ENCODE measurements at places on chromosomes 3 and 15.

- DNase-seq = no peak
Measured at GRCh38 chr3:58332575-58333188, at the start of gene PXK. TSS of gene PXK (plus strand) at chr3:58332892. CDS start at chr3:58332989, 97 bp downstream.

DNA sequence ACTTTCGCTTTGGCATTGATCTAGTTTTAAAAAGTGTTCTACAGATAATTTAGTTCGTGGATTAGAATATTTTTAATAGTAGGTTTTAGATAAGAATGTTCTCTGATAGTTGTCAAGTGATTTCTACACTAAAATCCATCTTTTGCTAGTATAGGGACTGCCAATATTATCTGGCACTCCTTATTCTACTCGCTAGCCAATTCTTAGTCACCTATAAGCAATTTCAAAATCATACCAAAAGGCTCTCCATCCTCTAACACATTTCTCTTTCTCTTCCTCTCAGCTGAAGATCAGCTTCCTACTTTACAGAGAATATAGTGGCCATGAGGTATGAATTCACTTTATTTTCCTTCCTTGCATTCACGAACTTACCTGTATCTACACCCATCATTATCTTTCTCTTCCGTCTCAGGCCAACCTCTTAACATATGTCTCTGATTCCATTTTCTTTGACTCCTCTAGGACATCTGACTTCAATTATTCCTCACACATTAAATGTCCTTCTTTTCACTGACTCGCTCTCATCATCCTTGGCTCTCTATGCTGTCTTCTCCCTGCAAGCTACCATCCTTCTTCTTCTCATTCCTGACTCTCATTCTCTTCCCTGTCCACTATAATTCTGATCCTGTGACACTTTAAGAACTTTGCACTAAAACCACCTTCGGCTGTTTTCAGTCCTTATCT lies 35.5 kb downstream of the C3orf80 start:
- DNase-seq = no peak

GRCh38 chr15:98501192-98501591 lies 147.1 kb upstream of the IGF1R start:
- no peak for DNase-seq

GRCh38 chr15:71131601-71132362 lies 16.5 kb downstream of the THSD4 start:
- DNase-seq = no peak

DNA sequence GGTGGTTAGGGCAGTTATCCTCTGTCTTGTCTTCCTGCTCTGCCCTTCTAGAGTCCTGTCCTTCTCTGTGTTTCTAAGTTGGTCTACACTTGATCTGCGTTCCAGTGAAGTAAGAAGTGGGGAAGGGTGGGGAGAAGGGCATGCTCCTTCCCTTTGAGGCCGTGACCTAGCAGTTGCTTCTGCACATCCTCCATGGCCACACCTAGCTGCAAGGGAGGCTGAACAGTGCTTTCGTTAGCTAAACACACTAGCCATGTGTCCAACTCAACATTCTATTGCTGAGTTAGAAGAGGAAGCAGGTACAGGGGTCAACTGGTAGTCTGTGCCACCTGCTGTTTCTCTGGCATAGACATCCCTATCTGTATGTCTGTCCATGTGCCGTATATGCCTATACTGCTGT lies 94.5 kb downstream of the LARS2 start:
- DNase-seq = no peak

DNA sequence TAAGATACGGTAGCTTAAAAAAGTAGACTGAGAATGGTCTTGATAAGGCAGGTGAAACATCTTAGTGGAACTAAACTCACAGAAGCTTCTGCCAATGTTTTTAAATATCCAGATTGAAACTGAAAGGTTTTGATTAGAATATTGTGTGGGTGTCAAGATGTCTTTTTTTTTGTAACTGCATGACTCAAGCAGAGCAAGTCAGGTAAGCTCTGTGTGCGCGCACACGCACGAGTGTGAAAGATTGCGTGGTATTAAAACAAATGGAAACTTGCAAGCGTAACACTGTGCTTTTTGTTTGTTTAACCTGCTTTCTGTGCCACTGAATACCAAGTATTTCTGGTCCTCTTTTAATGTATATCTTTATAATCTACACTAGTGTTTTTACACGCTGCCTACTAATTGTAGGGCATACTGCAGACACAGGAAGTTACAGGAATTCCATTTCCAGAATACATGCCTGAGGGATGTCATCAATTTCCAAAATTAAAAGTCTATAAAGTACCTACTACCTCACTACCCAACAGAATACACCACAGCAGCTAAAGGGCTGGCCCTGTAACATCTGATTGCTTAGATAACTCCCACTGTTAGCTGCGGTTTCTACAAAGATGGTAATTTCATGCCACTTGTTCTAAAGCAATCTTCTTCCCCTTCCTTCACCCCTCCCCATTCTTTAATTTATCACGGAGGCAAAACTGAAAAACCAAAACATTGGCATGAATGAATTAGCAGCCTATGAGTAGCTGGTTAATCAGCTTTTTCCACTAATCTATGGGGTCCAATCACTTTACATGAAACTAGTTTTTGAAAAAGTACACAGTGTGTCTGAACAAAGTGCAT lies 472.8 kb downstream of the SHQ1 start:
- no peak for DNase-seq

DNA sequence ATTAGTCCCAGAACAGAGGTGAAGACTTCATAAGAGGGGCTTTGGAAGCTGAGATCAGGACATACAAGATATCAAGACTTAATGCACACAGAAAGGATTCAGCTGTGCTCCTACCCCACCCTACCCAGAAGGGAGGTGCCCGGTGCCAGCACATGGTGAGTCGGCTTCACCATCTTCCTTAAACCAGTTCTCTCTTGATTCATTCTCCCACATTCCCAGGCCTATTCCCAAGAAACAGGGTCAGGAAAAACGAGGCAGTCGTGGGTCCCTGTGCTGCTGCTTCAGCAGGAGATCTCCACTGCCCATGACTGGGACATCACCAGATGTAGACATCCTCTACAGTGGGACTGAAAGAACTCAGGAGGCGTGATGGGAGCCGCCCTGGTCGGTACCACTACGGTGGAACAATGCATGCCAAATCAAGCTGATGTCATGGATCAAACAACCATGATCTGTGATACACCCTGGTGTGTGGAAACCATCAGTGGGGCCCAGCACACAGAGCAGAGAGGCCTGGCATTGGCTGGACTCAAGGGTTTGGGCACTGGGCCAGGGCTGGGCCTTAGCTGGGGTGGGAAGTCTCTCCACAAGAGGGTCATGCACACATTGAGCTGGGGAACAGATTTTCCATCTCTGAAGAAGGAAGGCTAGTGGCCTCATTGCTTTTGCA lies 41.9 kb downstream of the CCDC12 start:
- no peak for DNase-seq

DNA sequence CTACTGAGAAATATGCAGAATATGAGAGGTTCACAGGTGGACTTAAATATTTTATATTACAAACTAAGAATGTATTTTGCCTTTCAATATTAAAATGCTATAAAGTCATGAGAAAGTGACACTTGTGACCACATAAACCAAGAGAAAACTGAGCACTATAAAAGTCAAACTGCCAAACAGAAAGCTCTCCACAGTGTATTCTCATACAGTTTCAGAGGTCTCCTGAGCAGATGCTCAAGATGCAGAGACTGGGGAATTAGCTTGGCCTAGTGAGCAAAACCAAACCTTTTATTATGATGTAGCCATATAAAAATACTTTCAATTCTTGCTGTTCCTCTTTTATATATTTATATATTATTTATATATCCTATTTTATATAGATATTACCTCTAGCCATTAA lies 227.8 kb downstream of the TBC1D5 start:
- no peak for DNase-seq

GRCh38 chr3:34020726-34021680 lies 222.6 kb downstream of the PDCD6IP start:
- DNase-seq = no peak

DNA sequence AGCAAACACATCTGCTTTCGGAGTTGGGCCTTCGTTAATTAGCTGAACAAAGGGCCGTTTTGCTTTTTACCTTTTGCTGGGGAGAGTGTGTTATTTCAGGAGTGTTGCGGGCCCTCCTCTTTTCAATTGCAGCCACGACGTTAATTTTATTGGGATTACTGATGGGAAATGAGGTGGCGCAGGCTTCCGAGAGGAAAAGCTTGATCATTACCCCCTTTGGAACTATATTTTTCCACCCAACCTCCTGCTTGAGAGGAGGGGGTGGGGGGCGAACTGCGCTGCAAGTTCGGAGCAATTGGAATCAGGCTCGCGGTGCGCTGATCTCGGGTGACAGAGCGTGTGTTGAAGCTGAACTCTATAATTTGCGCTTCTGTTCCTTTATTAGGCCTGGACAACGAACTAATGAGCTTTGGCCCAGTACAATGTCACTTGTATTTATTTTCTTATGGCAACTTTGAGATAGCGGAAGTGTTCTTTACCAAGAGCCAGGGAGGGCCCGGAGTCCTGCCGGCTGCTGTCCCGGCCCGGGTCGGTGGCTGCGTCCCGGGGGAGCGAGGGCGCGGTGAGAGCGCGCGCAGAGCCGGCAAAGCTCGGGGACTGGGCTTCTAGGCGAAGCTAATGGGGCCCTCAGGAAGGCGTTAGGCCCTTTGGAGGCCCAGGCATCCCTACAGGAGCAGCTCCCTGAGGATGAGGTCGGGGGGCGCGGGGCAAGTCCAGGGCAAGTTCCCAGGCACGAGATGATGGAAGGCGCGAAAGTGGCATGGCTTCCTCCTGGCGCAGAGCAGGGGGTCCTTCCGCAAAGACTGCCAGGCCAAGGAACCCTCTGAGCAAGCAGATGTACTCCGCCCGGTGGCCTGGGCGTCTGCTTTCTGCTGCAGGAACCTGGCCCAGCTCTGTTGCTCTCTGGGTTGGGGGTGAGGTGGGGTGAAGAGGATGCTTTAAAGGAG lies 12.9 kb downstream of the NR2F2 start:
- DNase-seq = no peak

DNA sequence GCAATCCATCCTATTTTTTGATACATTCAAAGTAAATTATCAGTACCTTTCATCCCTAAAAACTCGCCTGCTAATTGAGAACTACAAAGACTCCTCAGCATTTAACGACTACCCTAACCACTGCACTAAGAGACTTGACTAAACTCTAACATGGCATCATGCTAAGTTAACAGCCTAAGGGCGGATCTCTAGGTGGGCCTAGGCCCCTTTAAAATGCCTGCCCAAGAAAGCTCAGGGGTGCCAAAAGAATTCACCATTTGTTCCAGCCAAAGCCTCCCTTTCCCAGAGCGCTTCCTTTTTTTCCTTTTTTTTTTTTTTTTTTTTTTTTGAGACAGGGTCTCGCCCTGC lies 568 bp upstream of the NEK4 start:
- no peak for DNase-seq

DNA sequence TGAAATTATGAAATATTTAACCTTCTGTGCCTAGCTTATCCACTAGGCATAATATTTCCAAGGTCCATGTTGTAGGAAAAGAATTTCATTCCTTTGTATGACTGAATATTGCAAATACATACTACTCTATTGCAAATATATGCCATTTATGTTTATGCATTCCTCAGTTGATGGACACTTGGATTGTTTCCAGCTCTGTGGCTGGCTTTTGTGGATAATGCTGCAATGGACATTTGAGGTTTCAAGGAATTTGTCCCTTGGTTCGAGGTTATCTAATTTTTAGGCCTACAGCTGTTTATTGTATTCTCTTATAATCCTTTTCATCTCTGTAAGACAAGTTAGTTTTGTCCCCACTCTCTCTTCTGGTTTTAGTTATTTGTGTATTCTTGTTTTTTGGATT lies 7.7 kb upstream of the AADACL2 start:
- DNase-seq = peak; percentile 12

- peak; percentile 58 for DNase-seq
Measured at GRCh38 chr3:192915304-192915703, 2.4 kb downstream of the MB21D2 start.

- no peak for DNase-seq
Measured at GRCh38 chr3:66076861-66077470, 38.2 kb upstream of the MAGI1 start.
